ENCODE measurements at places on chromosomes 7 and 10.

DNA sequence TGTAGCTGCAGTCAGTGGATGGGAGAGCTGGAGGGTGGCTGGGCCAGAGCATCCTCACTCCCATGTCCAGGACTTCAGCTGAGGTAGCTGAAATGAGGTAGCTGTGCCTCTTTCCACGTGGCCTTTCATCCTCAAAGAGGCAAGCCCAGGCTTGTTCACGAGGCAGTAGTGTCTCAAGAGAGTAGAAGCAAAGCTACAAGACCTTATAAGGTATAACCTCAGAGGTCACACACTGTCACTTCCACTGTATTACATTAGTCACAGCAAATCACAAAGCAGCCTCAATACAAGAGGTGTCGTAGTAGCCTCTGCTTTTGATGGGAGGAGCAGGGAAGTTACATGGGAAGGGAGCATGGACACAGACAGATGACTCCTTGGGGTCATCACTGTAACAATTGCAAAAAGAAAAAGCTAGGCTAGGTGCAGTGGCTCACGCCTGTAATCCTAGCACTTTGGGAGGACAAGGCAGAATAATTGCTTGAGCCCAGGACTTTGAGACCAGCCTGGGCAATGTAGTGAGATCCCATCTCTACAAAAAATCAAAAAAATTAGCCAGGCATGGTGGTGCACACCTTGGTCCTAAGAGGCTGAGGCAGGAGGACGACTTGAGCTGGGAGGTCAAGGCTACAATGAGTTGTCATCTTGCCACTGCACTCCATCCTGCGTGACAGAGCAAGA, 97.5 kb downstream of the SKIDA1 start:
- no peak for DNase-seq

DNA sequence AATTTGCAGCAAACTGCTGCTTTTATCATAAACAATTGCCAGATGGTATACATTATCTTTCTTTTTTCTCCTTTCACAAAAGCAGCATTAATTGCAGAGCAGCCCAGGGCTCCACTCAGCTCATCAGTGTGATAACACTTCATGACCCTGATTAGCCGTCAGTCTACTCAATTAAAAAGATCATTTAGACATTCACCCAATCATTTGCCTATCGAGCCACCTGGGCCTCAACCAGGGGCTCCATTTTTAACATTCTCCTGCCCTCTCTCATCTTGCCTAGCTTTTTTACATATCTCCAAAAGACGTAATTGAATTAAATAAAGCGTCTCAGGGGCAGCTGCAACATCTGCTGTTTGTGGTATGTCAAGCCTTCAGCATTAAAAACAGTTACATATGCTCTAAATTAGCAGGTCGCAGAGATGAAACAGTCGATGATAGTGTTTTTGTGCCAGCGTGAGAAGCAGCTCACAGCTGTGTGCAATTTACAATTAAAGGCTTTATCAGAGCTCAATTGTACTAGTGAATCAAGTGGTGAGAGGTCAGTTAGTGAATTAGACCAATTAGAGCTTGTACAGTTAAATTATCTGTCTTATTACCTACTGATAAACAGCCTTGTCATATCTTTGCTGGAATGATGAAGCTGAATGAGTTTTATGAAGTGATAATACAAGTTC, 522.5 kb downstream of the ETV1 start:
- no peak for DNase-seq

- no peak for DNase-seq
Observed at GRCh38 chr7:47600199-47601118, 18.5 kb upstream of the TNS3 start.

GRCh38 chr10:76892766-76893479, 744.7 kb downstream of the KCNMA1 start:
- DNase-seq = no peak

GRCh38 chr10:58836176-58836700, 323.6 kb downstream of the BICC1 start:
- no peak for DNase-seq

GRCh38 chr10:125641398-125641797, 41.6 kb downstream of the TEX36 start:
- no peak for DNase-seq

DNA sequence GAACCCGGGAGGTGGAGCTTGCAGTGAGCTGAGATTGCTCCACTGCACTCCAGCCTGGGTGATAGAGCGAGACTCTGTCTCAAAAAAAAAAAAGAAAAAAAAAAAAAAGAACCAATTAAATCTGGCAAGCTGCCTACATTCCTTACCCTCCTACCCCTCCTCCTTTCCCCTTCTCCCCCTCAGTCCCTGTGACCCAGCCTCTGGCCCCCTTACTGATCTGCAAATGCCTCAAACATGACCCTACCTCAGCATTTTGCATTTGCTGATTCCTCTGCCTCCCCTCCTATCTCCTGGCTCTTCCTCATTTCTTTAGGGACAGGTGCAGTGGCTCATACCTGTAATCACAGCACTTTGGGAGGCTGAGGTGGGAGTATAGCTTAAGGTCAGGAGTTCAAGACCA, 19.3 kb downstream of the CDHR3 start:
- DNase-seq = no peak

GRCh38 chr7:142669074-142669654, 80.1 kb upstream of the PRSS1 start:
- DNase-seq = no peak

GRCh38 chr7:98869597-98870120, at the start of gene TMEM130:
Gene TMEM130, minus strand, starts transcription at chr7:98870014. Its CDS starts 153 bp downstream, at chr7:98869861.
- no peak for DNase-seq

- no peak for DNase-seq
Observed at GRCh38 chr10:58457761-58458616, 54.7 kb upstream of the BICC1 start.

GRCh38 chr10:2392145-2392812, 655.0 kb upstream of the ADARB2 start:
- no peak for DNase-seq

GRCh38 chr7:29084832-29085231, 61.5 kb downstream of the CPVL start:
- DNase-seq = peak; percentile 11

DNA sequence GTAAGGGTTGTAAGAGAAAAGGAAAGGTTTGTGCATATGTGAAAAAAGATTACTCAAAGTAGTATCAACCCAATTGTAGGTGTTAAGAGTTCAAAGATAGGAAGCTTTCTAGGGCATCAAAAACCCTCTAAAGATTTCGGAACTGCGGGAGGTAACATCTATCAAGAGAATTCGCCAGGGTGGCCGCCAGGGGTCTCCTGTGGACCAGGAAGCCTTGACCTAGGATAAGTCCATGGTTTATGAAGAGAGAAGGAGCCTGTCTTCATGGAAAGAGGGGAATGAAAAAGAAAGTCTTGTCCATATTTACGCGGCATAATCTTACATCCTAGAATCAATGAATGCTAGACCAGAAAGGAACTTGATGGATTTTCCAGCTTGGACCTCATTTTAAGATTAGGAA, 140.7 kb upstream of the CALCR start:
- DNase-seq = no peak

- DNase-seq = no peak
Observed at GRCh38 chr7:85324145-85324799, 137.4 kb upstream of the SEMA3D start.

DNA sequence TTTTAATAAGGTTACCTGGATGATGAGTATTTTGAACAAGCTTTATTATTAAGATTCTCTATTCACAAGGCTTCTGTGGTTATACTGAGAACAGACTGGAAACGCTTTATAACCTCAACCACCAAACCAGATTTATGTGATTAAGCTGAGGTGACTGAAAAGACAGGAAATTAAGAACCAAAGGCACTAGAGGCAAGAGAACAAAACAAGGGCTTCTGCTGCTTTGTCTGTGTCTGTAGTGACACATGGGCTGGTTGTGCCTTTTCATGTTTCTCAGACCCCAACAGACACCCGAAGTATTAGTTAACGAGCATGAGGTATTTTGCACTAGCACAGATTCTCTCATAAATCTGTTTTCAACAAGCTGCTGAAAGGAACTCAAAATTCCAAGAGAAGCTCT, 64.4 kb downstream of the RAPGEF5 start:
- DNase-seq = no peak

- no peak for DNase-seq
Observed at GRCh38 chr7:101428093-101428866, 65.6 kb downstream of the COL26A1 start.

DNA sequence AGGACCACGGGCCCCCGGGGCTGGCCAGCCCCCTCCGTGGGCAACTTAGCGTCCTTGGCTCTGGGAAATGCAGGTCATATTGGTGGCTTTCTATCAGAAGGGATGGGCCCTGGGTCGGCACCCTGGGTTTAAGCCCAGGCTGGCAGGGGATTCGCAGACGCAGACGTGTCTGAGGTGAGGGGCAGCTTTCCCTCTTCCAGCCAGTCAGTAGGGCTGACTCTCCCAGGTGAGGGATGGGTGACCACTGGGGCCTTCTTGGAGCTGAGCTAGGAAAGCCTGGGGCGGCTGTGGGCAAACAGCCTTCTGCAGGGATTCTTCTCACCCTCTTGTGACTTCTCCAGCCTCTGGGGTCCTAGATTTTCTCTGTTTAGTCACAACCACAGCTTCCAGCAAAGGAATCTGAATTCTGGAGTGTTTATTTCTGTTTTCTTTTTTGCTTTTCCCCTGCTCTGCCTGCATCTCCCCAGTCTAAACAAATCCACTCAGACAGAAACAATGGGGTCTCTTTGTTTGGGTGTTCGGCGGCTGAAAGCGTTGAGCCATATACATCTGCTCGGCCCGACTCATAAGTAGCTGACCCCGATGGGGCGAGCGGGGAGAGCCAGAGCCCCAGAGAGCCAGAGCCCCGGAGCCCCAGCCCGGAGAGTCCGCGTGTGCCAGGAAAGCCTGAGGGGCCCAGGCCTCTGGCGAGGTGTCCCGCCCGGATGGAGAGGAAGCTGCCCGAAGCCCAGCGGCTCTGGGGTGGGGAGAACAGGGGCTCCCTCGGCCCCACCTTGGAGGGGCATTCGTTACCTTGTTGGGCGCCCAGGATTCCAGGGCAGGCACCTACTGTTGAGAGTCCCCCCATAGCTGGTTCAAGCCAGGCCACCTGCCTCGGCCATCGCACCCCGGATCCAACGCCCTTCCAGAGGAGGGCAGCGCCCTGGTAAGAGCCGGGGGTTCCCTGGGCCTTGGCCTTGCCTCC, 2.0 kb downstream of the MNX1 start:
- no peak for DNase-seq

DNA sequence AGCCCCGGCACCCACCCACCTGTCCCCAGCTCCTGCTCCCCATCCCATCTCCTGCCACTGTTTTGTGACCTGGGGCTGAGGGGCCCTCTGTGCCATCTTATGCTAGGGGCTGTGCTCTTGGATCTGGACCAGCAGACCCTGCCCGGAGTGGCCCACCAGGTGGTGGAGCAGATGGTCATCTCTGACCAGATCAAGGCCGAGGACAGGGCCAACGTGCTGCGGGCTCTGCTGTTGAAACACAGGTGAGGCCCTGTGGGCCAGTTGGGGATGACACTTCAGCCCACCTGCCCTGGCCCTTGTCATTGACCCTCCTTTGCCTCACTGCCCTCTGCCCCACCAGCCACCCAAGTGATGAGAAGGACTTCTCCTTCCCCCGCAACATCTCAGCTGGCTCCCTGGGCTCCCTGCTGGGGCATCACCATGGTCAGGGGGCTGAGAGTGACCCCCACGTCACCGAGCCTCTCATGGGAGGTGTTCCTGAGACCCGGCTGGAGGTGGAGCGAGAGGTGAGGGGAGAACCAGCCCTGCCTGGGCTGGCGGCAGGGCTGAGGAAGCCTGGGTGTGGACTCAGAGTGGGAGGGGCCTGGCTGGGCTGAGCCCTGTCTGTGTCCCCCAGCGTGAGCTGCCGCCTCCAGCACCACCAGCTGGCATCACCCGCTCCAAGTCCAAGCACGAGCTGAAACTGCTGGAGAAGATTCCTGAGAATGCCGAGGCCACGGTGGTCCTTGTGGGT, 10.6 kb downstream of the FASTK start:
- no peak for DNase-seq

DNA sequence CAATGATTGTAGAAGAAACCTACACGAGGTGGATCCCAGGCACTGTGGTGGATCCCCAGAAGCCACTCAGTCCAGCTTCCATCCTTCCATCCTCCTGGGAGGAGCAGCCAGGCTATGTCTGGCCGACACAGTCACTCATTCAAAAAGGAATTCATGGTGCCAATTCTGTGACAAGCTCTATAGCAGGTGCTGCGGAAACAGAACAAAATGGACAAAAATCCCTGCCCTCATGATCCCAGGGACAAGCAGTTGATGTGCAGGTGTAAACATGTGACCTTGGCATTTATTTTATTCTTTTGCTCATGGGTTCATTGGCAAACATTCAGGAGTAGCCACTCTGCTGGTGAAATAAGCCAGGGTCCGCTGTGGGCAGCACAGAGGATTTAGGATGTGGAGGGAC, 49.2 kb upstream of the FGFR2 start:
- no peak for DNase-seq

GRCh38 chr7:148695953-148696352, 2.8 kb upstream of the CUL1 start:
- DNase-seq = no peak

DNA sequence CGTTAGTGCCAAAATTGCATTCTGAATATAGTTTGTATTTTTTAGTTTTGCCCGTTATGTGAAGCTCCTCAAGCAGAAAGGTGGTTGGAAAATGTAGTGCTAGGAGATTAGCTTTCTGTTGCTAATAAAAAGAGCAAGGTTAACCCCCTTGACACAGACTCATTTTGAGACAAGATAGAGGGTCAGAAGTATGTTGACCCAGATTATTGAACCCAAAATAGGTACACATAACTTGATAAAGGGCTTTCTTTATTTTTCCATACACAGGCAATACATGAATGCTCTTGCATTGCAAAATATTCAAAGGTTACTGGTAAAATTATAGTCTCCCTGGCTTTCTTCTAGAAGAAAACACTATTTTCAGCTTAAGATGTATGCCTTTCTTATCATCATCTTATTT, 10.0 kb upstream of the PON2 start:
- DNase-seq = no peak

GRCh38 chr7:32533276-32534029, 38.2 kb downstream of the AVL9 start:
- no peak for DNase-seq

GRCh38 chr7:99123571-99124033, 20.3 kb downstream of the SMURF1 start:
- DNase-seq = no peak

DNA sequence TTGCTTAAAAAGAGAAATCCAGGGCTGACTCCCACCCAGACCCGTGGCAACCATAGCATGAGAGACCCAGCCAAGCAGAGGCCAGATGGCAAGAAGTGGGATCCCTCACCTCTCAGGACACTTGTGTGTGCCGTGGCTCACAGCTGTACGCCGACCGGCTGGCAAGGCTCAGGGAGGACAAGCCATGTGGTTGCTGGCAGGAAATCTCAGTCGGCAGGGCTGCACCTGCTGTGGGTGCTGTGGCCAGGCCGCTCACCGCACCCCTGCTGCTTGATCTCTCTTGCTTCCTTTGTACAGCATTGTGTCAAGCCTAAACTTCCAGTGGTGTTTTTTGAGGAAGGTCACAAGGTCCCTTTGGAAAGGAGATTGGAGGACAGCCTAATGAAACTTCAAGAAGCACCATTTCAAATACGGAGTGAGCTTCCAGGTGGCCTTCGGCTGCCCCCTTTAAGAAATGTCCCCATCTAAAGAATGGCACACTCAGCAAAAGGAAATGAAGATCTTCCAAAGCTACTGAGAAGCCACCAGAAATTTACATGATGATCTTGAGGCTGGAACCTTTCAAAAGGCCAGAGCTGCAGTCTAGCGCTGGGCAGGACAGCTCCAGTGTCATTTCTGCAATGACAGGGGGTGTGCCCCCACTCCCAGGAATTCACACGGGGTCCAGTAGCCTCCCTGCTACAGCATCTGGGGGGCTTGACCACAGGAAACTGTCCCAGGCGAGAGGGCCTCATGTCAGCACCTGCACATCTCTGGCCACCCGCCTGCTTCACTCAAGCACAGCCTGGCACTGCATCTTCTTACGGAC, 409.0 kb upstream of the MGMT start:
- DNase-seq = peak; percentile 36

- DNase-seq = no peak
Observed at GRCh38 chr7:17315974-17316373, 17.5 kb downstream of the AHR start.

Data from T-helper 1 cell (primary cell).